ENCODE measurements at places on chromosomes 5 and 9.

DNA sequence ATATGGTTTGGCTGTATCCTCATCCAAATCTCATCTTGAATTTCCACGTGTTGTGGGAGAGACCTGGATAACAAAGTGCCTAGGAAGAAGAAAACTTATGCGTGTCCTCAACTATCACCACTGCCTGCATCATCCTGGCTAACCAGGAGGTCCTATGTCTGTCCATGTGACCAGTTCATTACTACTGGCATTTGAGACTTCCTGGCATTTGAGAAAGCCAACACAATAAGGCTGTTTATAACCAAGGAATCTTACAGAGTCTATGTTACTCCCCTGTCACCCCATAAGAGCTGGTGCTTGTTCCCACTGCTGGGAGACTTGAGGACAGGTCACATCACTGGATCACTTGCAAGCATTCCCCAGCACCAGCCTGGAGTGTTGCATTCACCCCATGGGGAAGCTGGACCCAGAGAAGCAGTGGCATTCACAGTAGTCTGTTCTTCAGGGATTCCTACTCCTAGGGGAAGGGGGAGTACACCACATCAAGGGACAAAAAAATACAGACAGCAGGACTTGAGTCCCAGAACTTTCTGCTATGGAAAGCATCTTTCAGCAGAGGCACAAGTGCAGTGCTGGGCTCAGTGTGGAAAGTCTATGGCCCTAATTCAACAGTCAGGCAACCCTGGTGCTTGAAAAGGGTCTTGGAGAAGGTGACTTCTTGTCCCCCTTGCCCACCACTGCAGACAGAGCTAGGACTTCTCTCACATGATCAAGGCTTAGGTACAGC, 717.1 kb downstream of the SEMA5A start:
- peak; percentile 32 for DNase-seq

DNA sequence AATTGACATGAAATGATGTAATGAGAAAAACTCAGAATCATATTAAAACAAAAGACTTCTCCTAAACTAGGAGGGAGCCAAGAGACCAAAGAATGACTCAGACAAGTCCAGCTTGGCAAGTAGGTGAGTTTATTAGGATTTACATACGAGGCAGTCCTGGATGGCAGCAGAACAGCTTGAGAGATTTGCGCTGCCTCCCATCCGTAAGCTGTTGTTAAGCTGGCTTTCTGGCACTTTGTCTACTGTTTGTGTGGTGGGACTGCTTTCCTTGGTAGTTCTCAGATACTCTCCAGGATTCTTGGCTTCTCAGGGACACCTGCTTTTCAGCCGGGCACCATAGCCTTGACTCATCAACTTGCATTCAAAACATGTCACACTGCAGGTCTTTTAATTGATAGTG, 57.6 kb downstream of the COX7C start:
- DNase-seq, result no peak

- peak; percentile 35 for DNase-seq
These were observed 32.1 kb downstream of the TRMO start for GRCh38 chr9:97889941-97890887.

DNA sequence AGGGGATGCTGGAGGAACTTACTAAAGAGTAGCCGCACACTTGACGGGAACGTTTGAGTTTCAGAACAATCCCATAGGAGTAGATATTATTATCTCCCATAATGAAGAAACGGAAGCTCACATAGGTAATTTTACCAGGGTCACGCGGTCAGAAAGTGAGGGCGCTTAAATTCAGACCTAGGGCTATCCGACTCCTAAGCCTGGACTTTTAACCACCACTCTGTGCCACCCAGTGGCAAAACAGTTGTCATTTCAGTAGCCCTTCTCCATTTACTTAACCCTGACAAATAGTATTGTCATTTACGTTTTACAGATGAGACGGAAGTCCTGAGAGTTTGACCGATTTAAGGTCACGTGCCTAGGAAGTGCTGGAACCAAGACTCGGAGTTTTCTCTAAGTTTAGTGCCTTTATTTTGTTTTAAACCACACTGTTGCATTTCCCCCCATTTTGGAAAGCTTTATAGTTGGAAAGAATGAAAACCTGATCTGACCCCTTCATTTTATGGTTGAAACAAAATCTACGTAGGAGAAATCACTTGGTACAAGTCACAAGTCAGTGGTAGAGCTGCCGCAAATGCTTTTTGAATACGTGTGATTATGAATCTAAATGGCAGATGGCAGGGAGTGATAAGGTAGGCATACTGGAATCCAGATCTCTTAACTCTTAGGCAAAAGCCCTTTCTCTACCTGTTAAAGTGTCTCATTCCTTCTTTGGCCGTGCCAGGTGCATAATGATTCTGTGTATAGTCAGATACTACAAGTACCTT, 650 bp downstream of the MRRF start:
- DNase-seq, result peak; percentile 28

DNA sequence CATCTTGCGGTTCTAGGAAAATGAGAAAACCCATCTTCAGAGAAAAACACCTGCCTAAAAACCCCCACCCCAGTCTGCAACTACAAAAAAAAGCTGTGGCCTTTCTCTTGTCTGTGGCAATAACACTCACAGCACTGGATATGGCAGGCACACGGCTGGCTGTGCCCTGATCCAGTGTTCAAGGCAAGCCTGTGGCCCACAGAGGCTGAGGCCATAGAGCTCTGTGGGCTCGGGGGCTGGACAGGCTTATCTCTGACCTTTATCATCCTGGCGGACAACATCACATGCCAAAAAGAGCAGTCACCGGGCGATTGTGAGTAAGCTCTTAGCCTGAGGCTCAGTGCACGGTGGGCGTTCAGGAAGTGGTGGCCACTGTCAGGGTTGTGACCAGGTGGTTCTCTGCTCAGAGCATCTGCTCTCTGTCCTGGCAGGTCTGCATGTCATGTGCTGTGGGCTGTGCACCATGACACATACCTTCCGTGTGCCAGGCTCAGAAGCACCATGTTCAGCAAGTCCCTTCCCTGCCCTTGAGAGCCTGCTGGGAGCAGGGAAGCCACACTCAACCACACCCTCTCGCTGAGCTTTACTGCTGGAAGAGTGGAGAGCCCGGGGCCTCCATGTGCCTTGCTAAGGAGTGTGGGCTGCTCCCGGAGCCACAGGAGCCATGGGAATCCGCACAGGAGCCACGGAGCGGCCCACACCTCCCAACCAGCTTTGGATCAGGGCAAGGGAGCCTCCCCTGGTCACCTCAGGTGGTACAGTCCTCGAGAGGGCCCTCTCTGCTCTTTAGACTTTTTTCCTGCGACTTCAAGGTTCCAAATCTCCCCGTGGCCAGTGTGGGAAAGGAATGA, 34.6 kb upstream of the WDR38 start:
- DNase-seq, result no peak

GRCh38 chr5:93874491-93874890, 133.1 kb upstream of the POU5F2 start:
- peak; percentile 18 for DNase-seq

- DNase-seq, result no peak
These were observed 194.8 kb downstream of the SPOCK1 start for GRCh38 chr5:137304226-137304874.

DNA sequence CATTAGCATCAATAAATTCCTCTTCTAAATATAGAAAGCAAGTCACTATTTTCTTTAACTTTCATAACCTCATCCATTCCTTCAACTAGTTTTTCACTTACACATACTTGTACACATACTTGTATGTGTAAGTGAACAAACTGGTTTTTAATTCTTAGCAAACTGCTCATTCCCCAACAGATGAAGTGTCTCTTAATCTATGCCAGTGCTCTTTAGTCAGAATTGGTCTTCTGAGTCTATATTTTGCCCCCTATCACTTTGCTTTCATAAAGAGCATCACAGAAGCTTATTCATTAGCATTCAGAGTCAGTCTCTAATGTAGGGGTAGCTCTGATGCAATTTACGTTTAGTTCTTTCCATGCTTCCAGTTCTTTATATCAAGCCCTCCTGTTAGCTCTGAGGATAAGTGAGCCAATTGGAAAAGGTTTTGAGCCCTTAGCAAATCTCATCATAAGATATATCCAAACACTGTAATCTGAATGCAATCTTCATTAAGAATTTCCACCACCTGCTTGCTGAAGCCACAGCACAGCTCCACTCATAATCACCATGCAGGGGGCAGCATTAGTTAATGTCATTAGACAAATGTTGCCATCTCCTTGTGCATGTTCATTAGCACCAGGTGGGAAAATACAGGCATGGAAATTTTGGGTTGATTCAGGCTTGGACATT, 178.5 kb upstream of the SLC24A2 start:
- DNase-seq, result no peak

DNA sequence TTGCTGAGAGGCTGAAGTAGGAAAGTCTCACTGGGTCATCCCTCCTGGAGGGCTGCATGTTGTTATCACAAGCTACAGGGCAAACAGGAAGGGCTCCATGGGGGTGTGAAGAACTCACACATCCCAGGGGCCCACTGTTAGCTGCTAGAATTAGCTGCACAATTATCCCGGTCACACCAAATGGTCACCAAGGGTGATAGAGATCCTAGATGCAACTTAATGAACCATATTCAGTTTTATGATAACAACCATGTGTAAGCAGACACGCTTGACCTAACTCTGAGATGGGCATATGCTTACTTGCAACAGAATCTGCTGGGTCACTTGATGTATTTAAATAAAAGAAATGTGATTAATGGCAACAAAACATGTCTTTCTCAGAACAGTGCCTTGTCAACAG, 143.5 kb upstream of the C6 start:
- no peak for DNase-seq

GRCh38 chr5:51096859-51097258, 286.4 kb upstream of the ISL1 start:
- no peak for DNase-seq

GRCh38 chr5:145752534-145752933, 82.6 kb downstream of the PRELID2 start:
- DNase-seq, result peak; percentile 3

- DNase-seq, result no peak
These were observed 80.1 kb upstream of the TNFAIP8 start for GRCh38 chr5:119275601-119276173.

- DNase-seq, result peak; percentile 79
These were observed 2.4 kb downstream of the SMARCA2 start for GRCh38 chr9:2017331-2018161.
